ENCODE measurements at places on chromosomes 13 and 19.

DNA sequence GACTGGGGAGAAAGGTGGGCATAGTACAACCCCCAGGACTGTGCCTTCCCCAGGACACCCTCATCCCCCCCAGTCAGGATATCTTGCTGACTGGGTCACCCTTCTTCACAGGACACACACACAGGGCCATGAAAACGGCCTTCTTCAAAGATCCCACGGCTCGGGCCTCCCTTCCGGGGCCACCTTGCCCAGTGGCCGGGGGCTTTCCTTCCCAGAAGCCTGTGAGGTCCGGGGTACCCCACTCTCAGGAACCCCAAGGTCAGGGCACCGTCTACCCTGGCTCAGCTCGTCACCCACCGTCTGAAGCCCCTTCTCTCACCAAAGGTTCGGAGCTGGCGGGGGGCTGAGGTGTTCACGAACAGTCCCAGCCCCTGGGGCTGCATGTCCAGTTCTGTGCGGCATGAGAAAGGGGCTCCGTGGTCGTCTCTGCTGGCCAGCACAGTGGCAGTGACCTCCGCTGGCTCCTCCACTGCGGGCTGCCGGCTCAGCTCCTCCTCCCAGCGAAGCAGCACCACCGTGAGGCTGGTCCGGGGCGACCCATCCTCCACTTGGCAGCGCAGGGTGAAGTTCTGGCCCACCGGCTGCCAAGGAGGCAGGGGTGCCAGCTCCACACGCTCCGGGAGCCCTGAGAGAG, 2.1 kb upstream of the RAVER1 start:
- no peak for DNase-seq

GRCh38 chr13:78662467-78662866, 3.5 kb upstream of the OBI1 start:
- no peak for DNase-seq

DNA sequence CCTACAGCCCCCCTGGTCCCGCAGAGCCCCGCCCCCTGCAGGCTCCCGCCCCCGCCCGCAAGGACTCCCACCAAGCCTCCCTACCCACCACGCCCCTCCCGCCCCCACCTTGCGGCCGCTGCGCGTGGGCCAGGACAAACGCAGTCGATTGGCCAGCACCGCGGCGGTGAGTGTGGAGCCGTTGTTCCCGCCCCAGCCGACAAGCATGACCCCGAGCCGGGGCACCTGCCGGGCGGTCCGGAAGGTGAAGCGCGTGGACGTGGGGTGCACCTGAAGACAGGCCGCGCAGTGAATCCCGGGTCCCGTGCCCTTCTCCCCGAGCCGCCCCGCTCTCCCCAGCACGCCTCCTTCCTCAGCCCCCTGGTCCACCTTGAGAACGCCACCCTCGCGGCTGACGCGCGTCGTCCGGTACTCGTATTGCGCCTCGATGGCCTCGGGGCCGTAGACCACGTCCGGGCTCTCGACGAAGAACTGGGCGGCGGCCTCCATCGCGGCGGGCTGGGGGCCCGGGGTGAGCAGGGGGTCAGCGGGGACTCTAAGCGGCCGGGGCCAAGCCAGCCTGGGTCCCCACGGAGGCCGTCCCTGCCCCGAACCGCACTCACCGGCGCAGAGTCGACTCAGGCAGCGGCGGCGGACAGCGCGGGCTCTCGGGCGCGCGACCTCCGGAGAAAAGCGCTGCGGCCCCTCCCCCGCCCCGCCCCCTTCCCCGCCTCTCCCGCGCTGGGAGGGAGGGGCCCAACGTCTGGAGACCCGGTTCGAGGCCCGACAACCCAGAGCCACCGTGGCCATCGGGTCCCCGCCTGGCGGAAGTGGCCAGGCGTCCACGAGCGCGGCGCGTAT, at the start of gene ISYNA1:
Gene ISYNA1 (minus strand): TSS at position 643 of the 840 bp plus-strand sequence. CDS start 154 bp downstream, at position 489.
- DNase-seq = peak; percentile 68

DNA sequence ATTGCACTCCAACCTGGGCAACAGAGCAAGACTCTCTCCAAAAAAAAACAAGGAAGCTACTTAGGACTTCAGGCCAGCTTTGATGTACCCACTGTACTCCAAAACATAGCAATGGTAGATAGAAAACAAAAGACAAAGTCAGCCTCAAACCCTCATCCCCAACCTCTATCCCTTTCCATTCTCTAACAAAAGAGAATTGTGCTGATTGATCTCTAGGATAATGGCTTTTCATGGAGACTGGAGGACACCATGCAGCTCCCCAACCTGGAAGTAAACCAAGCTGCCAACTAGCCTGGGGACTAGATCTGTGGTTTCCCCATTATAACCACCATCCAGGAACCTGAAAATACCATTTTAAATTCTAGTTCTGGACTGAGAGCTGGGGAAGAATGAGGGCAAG, 4.3 kb upstream of the ZDHHC20 start:
- DNase-seq = no peak

DNA sequence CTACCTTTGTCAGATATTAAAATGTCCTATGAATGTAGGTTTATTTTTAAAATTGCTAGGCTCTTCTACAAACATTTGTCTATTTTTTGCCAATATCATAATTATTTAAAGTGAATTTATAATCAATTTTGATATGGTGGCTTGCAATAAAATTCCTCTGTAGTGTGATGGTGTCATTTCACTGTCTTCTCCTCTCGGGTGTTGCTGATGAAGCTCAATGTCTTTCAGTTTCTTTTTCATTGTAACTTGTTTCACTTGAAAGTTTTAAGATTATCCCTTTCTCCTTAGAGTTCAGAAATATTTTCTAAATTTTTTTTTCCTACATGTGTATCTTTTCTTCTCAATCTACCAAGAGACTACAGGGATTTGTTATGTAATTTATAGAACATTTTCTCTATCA, 267.1 kb upstream of the EDNRB start:
- no peak for DNase-seq

DNA sequence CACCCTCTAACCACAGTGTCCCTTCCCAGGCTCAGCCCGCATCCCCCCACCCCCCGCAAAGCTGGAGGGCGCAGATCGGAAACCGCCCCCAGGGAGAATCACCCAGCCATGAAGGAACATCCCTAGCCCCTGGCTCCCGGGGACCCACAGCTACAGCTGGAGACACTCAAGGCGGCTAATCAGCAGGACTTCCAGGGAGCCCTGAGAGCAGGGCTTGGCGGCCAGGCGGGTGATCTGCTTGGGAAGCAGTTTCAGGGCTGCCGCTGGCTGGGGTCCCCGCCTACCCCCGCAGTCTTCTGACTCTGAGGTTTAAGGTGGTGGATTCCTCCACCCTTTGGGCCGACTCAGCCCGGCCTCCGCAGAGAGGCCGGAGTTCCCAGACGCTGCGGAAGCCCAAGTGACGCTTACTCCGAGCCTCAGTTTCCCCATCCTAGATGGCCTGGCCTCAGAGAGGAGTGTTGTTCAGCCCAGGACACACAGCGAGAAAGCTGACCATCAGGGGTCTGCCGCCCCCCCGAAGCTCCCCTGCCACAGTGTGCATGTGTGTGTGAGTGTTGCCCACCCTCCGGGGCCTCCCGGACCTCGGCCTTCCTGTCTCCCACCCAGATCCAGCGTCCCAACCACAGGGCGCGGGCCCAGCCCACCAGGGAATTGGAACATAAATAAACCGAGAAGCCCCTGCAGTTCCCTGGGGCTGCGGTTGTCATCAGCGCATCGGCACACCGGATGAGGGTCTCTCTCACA, 9.8 kb downstream of the FUT6 start:
- DNase-seq = no peak

Measured in liver (tissue), 10 donors.